Suppressor macrophage (primary cell): ENCODE measurements at places on chromosomes 7 and 10.

DNA sequence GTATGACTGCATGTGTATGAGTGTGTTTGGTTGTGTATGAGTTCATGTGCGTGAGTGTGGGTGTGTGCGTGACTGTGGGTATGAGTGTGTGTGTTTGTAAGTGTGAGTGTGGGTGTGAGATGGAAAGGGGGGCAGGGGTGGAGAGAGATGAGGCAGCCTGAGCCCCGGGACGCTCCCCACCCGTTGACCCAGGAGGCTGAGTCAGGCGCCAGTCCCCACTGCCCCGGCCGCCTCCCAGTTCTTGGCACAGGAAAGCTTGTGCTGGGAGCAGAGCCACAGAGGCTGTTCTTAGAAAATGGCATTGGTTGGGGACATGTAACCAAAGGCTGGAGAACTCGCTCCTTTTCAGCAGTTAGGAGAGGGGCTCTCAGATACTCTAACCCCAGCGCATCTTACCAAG lies 27.8 kb upstream of the NUB1 start:
- no peak for DNase-seq

DNA sequence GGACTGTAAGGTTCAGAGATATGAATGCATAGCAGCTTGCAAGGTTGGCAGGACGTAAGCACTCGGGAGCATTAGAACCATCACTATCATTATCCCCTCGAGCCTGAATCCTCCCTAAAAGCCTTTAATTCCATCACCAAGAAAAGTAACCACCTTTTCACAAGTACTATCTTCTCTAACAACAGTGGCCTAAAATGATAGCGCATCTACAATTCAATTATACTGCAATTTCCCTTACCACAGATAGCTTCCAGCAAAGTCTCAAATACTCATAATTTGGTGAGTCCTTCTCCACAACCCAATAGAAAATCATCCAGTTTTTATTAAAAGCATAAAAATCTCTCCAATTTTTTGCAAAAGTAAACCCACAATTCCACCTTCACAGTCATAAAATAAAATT lies 42.0 kb downstream of the COL1A2 start:
- no peak for DNase-seq

DNA sequence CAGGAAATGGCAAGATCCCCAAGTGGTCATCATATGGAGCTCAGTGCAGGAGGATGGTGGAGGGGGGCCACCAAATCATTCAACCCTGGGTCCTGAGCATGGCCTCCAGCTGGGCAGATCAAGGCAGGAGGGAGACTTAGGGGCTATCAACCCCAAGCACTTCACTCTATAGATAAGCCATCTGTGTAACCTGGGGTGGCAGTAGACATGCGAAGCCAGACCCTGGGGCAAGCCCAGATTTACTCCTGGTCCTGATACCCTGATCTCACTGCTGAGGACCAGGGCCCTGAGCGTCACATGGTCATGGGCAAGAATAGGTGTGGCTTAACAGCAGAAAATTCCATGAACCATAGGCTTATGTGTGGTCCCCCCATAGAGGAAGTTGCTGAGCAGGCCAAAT lies 173.0 kb upstream of the ADCY1 start:
- no peak for DNase-seq

GRCh38 chr10:88668465-88668864 lies 4.2 kb downstream of the LIPF start:
- no peak for DNase-seq

GRCh38 chr10:3534433-3534832 lies 250.6 kb downstream of the KLF6 start:
- DNase-seq = no peak

DNA sequence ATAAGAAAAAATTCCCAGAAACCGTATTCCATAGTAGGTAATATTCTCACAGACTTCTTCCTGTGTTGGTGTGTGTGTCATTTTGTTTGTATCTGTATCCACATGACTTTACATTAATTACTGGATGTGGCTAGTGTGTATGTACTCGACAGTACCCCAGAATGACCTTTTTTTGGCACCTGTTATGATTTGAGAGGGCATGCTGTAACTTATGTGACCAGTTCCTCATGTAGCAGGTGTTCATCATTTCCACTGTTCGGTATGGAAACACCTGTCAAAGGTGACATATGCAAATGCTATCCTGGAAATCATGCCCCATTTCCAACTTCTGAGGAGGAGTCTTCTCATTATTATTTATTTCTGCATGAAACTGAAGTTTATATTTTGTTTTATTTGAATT lies 89.3 kb downstream of the ZMYND11 start:
- no peak for DNase-seq
